ENCODE measurements at places on chromosomes 16 and 17.

GRCh38 chr17:49361129-49361901 lies 735 bp downstream of the ZNF652 start:
- peak; percentile 78 for DNase-seq

DNA sequence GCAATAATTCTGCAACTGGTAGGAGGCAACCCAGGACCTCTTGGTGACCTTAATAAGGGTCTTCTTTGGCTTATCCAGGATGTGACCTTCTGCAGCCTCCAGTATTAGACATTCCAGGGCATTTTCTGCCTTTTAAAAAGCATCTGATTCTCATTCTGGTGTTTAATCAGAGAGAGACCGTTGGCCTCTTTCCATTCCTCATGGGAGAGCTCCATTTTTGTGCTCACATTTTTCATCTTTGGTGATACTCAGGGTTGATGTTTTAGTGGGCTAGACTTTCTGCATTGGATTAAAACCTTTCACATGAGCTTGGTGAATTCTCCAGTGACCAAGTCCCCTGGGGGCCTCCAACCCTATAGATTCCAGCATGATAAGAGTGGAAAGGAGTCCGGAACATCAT lies 150.2 kb upstream of the CACNG5 start:
- DNase-seq, result no peak

- no peak for DNase-seq
These were observed 11.3 kb upstream of the HOXB2 start for GRCh38 chr17:48556229-48556575.

DNA sequence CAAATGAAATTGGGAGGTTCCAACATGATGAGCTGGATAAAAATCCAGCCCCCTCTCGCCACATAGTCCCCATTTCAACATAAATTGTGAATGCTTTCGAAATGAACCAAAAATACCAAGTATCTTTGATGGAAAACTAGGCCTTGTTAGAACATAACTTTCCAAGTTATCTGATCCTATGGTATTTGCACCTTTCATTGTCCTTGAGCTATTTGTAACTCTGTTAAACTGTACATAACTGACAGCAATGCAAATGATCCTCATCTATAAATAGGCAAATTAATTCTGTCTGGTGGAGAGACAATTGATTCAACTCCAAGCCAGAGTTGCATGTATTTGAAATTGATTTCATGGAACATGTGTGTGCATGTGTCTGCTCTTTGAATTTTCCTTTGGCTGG lies 18.2 kb downstream of the CMTM4 start:
- no peak for DNase-seq

DNA sequence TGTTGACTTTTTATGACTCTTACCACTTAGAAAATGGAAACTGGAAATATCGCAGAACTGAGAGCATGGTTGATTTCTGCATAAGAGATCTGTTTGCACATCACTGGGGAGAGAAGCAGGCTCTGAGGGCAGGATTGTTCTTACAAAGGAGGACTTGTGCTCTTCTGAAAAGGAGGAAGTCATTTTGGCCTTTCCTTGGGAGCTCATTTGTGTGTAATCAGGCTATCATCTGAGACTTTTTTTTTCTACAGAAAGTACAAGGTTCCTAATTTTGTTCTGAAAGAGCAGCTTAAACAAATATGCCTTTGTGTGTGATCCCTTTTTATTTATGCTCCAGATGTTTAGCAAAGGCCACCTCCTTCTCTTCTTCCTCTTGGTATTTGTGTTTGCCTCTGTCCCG lies 145.7 kb upstream of the CACNG5 start:
- no peak for DNase-seq

DNA sequence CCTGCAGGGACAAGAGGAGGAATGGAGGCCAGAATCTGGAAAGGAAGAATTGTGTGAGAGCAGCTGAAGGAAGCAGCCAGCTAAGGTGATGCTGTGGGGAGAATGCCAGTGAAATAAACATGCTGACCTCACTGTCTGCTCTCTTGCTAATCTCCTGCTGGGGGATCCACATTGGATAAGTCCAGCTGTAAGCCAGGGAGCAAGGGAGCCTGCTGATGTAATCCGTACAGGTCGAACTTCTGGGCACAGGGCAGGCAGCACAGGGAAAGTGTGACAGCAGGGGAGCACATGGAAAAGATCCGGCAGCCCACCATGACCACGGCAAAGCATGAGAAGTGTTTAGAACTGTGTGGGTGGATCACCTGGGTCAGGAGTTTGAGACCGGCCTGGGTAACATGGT lies 7.5 kb upstream of the XPO6 start:
- no peak for DNase-seq

DNA sequence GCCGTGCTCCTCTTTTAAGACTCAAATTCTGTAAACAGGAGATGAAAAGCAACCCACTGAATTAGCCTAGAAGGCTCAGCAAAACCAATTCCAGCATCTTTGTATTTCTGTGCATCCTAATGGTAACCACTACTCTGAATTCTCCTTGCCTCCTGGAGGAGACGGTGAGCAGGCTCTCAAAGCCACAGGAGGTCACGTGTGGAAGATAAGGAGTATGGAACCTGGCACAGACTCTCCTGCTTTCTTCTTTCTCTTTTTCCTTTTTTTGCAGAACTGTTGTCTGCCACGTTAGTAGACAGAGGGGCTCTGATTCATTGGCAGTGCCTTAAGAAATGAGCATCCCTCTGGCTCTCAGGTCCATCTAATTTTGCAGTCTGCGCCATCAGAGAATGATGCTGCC lies 44.4 kb downstream of the VPS53 start:
- no peak for DNase-seq

DNA sequence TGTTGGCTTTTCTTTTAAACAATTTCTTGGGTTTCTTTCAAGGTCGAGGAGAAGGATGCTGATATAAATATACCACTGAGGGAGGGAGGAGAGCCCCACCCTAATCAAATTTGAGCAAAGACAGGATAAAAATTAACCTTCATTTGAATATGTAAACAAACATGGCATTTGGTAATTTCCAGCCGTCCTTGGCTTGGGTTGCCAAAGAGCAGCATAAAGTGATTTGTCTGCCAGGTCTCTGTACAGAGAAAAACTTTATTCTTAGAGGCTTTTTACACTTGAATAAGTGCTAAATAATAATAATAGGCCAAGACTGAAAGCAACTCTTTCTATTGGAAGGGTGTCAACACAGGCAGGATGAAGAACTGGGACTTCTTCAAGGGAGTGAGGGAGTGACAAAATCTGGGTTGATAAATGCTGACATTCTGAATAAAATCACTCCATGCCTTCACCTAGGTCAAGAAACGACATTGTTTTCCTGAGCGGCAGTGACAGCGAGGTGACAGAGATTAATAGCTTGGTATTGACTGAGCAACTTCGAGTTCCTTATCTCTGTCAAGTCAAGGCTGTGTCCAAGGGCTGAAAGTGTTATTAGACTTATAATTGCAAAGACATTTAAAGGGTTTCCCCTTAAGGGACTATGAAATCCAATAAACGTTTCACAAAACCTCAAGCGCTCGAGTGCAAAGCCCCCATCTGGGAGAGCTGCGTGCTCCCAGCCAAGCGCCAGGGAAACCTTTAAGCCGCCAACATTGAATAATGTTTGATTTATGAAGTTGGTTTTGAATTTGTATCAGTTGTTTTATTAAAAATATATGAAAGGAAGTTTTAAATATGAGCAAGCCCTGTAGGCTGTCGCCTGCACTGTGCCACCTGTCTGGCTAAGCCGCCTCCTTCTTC lies 269.5 kb upstream of the N4BP1 start:
- no peak for DNase-seq

GRCh38 chr17:81665205-81666091 lies 957 bp downstream of the OXLD1 start:
- no peak for DNase-seq

- no peak for DNase-seq
These were observed 991 bp downstream of the GPRC5C start for GRCh38 chr17:74432766-74433391.

DNA sequence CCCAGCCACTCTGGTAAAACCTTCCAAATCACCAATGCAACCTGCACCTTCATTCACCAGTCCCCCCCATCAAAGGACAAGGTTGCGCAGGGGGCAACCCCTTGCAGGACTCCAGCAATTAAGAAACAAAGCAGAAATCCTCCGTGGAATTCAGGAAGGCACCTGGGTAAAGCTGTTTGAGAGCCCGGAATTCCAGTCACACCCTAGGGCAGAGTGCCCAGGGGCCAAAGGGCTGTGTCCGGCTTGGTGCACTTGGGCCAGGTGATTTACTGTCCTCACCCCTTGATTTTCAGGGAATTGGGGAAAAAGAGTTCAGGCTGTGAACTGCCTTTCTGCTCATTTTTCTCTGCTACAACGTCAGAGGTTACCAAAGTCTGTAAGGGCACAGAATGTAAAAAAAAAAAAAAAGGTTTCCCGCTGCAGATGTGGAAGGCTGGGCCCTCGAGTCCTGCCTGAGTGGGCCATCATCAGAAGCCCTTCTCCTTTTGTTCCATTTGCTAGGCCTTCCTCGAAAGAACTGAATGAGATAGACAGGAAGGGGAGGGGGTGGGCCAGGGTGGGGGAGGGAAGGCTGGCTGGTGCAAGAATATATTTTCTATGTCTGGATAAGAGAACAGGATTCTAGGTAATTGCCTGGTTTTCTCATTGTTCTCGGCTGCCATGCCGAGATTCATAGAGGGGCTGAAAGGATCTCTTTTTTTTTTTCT lies 266.5 kb upstream of the PSMD7 start:
- no peak for DNase-seq

DNA sequence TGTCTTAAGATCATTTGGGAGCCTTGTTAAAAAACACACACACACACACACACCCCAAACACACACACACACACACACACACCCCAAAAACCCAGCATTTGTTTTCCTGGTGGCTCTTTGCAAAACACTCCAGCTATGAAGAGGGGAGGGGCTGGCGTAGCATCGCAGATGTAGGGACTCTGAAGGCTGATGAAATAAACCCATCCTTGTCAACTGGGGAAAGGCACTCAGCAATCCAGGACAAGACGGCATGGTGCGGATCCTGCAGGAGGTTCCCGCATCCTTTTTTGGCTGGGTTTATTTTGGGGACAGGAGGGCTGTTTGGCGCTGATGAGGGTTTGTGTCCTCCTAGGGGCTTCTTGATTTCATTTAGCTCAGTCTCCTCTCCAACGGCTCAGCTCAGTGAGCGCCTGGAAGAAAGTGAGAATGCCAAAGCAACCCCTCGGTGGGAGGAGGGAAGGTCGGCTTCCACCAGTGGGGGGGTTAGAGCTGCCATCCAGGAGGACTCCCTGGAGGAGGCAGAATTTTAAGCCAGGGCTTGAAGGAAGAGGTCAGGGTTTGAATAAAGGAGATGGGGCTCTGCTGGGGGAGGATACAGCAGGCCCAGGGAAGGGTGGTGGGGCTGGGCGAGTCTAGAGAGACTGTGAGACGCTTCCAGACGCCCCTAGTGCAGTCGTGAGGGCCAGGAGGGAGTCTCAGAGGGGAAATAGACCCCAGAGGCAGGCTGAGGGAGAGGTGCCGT lies 12.4 kb upstream of the GSE1 start:
- no peak for DNase-seq

GRCh38 chr16:65576139-65576538 lies 454.3 kb upstream of the CDH11 start:
- DNase-seq, result no peak

- no peak for DNase-seq
These were observed 5.9 kb downstream of the PDILT start for GRCh38 chr16:20398603-20399002.

DNA sequence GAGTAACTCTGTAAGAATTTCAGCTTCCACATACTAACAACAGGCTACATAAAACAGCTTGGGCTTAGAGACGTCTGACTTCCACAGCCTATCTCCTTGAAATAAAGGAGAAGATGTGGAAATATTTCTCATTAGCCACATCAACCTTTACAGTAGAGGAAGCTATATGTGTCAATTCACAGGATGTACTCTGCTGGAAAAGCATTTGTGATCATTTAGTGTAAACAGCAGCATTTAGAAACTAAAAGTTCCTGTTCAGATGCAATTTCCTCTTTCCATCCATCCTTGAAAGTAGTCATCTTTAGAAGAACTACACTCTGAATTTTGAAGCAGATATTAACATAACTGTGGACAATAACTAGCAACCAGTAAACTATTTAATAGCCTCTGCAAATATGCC lies 46.2 kb downstream of the XPO6 start:
- no peak for DNase-seq

GRCh38 chr16:52101246-52101645 lies 445.7 kb downstream of the TOX3 start:
- no peak for DNase-seq

DNA sequence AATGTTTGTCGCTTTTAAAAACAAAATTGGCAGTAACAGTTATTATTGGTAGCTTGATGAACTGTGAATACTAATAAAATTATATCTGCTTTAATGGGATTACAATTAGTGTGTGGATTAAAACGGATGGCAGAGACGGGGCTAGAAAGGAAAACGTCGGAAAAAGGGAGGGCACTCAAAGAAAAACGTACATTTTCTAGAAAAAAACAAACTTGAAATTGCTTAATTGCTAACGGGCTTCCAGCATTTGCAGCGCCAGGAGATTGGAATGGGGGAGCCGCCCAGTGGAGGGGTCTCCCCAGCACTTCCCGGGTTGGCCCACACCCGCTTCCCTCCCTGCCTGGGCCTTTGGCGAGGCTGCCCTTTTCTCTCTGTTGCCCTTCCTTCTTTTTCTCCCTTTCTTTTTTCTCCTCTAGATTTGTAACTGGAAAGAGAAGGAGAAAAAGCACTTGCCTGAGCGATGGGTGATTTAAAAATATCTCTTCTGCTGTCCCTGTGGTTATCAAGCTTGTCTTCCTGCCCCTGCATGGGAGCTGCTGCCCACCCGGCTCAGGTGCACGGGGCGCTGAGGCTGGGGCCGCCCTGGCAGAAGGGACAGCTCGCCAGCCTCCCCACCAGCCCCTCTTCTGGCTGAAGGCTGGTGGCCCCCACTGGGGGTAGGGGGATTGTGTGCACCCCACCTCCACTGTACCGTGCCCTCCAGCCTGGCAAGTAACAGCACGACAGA lies 5.9 kb downstream of the BAHCC1 start:
- no peak for DNase-seq

GRCh38 chr16:4246777-4247459 lies 5.0 kb upstream of the SRL start:
- DNase-seq, result no peak

GRCh38 chr16:64225036-64225435 lies 896.8 kb downstream of the CDH11 start:
- DNase-seq, result no peak

GRCh38 chr16:10708969-10709368 lies 14.2 kb upstream of the TEKT5 start:
- no peak for DNase-seq

GRCh38 chr17:58262149-58262548 lies 18.6 kb downstream of the MPO start:
- no peak for DNase-seq

- no peak for DNase-seq
These were observed 178.2 kb upstream of the RPH3AL start for GRCh38 chr17:530851-531250.

All from thymus (tissue), 14 donors.